Stimulated activated CD8-positive, alpha-beta memory T cell treated with anti-CD3 and anti-CD28 coated beads, Interleukin-4, amount 100 ng/mL, for 4 hours (primary cell): ENCODE measurements at places on chromosomes 3 and 15.

GRCh38 chr3:52434491-52435115 lies 10.3 kb downstream of the SEMA3G start:
- no peak for DNase-seq

- no peak for DNase-seq
Measured at GRCh38 chr15:85048430-85048829, 66.8 kb downstream of the PDE8A start.

GRCh38 chr3:131004603-131005002 lies 22.0 kb downstream of the ASTE1 start:
- DNase-seq: no peak

GRCh38 chr3:181330821-181331563 lies 341.5 kb upstream of the DNAJC19 start:
- no peak for DNase-seq

- no peak for DNase-seq
Measured at GRCh38 chr3:5769825-5770224, 582.3 kb downstream of the EDEM1 start.

DNA sequence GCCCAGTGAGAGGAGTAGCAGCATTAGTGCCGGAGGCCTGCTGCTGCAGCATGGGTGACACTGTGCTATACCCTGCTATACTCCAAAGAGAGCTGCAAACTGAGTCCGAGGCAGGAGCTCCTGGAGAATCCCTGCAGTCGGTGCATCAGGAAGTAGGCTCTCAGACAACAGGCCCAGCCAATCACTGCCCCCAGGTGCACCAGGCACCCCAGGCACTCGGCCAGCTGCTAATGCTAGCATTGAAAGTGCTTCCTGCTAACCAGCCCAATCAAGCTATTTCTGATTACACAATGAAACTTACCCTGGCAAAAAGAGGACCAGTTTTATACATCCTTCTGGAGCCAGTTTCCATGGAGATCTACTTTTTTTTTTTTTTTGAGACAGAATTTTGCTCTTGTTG lies 45.6 kb upstream of the IREB2 start:
- DNase-seq: no peak
